Activated naive CD4-positive, alpha-beta T cell (primary cell): ENCODE measurements at places on chromosomes 3 and 15.

DNA sequence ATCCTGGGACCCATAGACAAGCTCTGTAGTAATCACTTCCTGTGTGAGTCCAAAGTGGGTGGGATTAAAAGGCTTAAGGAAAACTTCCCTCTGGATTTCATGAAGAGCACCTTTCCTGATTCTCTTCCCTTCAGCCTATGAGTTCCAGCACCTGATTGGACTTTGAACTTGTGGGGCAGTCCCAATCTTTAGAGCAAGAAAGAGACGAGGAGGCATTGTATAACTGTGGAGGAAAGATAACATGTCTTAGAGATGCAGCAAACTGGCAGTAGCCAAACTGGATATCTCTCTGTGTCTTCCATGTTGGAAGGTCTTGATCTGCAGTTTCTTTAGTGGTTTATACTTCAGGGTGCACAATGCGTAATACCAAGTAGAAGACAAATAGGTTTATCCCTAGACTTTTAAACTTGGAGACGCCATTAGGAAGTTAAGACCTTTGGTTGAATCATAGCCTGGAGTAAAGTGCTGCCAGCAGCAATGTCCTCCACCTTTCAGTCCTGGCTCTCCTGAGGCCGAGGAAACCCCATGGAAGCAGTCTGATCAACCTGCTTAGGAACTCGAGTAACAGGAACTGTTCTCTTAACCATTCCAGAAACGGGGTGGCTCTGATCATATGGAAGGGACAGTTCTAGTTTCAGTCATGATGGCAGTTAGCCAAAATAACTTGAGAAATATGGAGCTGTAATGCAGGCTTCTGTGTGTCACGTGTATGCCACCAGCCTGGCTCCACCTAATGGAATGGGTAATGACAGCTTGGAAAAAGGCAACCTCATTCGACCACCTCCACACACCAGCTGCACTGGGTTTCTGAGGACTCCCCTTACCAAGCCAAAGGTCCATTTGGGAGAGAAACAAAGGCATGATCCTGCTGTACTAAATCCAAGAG lies 4.7 kb downstream of the EIF1B start:
- no peak for DNase-seq

DNA sequence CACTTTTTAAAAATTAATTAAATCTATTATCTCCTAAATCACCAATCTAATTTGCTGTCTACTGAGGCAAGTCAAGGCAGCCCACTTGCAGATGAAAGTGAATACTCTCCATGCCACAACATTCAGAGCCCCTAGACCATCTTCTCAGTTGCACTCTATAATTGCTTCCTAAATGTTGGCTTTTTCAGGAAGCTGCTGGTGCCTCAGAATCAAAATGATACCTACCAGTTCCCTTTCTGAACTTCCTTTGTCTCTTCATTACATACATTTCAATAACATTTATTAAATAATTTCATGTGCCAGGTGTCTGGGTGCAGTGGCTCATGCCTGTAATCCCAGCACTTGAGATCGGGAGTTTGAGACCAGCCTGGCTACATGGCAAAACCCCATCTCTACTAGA lies 124.1 kb downstream of the SERPINI1 start:
- no peak for DNase-seq

DNA sequence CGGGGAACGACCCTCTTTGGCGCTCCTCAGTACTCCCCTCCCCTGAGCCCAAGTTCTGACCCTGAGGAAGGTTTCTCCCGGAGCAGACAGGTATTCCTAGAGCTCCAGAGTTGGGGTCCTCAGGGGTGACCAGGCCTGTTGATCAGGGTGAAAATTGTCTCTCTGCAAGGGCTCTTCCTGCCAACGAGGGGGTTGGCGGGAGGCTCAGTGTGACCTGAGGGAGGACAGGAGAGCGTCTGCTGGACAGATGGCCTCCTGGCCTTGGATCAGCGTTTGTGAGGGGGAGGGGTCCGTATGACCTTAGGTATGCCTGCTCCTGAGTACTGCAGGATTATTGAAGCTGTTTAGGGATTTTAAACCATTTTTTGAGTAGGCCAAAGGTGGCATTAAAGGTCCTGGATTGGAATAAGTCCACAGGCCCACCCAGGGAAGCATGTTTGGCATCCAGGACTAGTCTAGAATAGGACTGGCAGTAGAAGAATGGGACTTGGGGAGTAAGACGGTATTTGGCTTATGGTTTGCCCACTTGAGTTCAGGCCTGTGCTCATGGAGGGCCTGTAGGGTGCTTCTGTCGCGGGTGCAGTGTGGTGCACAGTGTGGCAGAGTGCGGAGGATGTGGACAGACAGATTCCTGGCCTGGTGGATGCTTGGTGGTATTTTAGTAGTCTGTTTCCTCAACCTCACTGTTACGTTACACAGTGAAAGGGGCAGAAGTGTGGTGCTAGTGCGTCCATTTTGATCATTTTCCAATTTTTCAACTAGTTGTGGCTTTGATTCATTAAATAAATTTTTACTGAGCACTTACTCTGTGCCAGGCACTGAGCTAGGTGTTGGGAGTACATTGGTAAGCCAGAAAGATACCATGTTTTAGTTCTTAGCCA lies 959 bp downstream of the ZNF592 start:
- peak; percentile 30 for DNase-seq

- no peak for DNase-seq
These were observed 276.0 kb downstream of the SOX2 start for GRCh38 chr3:181987736-181988135.

- no peak for DNase-seq
These were observed 115.7 kb upstream of the TSPAN3 start for GRCh38 chr15:77186594-77187011.

GRCh38 chr3:46277476-46277875 lies 35.2 kb downstream of the CCR3 start:
- DNase-seq: no peak

DNA sequence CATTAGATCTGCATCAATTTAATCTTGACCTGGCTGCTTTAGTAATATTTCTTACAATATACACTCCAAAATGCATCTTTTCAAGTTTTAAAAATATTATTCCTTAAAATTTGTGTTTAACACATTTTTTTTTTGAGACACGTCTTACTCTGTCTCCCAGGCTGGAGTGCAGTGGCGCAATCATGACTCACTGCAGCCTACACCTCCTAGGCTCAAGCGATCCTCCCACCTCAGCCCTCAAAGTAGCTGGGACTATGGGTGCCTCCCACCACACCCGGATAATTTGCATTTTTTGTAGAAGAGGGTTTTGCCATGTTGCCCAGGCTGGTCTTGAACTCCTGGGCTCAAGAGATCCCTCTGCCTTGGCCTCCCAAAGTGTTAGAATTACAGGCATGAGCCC lies 73.6 kb downstream of the ETV5 start:
- no peak for DNase-seq

DNA sequence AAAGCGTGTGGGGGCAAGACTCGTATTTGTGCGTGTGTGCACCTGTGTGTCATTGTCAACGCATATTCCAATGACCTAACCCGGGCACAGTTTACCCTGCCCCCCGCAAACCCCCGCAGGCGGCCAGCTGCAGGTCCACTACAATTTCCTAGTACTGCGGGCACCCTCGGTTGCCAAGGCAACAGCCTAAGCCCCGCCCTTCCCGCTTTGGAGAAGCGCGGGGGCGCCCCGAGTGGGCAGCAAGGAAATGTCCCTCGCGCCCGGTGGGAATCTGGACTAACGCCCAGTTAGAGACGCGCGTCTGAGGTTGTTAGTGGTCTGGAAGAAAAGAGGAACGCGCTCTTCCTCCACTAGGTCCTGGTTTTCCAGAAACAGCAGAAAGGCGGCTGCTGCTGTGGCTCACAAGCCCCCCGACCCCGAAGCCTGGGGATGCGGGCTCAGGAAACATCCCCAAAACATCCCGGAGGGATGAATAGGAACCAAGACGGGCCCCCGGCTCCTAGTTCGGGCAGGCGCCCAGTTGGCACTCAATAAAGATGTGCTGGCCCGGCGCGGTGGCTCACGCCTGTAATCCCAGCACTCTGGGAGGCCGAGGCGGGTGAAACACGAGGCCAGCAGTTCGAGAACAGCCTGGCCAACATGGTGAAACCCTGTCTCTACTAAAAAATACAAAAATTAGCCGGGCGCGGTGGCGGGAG lies 1.1 kb downstream of the ABHD14A start:
- DNase-seq: no peak

DNA sequence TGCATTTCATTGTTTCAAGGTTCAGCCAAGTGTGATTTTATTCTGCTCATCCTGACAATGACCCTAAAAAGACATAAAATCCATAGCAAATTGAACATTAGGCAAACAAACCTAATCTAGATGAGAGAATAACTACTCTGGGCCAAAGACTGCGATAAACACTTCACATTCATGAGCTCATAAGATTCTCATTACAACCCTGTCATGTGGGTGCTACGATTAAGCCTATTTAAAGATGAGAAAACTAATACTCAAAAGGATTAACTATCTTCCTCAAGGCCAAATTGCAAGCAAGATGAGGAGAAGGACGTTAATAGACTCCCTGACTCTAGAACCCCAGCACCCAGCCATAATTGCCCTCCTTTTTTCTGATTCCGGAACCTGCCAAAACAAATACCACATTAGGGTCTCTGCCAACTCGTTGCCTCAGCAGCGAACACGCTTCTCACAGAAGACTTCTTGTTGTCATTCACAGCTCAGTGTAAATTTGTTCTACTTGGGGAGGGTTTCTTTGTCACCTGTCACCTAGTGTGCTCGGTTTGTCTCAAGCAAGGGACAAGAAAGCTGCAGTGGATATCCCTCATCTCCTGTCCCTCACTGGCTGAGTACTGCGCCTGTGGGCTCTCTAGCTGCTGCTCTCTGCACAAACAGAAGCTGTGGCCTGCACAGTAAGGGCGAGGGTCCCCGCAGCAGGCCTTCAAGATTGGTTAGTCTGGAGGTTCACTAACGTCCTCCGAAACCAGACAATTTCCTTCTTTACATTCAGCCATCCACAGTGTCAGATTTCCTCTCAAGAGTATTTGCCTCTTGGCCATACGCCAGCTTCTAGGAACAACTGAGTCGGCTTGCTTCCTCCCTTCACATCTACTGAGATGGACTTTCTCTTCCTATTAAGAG lies 200.0 kb upstream of the UBE2E2 start:
- no peak for DNase-seq

- no peak for DNase-seq
These were observed 47.2 kb upstream of the SMAD6 start for GRCh38 chr15:66654739-66655375.

GRCh38 chr3:130843441-130843840 lies 50.4 kb upstream of the ATP2C1 start:
- no peak for DNase-seq

- no peak for DNase-seq
These were observed 78.7 kb downstream of the SLC9A9 start for GRCh38 chr3:143769616-143770015.

DNA sequence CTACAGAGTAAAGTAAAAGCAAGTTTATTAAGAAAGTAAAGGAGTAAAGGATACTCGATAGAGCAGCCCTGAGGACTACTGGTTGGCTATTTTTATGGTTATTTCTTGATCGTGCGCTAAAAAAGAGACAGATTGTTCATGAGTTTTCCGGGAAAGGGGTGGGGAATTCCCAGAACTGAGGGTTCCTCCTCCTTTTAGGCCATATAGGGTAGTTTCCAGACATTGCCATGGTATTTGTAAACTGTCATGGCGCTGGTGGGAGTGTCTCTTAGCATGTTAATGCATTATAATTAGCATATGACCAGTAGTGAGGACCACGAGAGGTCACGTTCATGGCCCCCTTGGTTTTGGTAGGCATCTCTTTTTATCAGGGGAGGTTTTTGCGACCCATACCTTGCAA lies 213.1 kb downstream of the OSBPL10 start:
- no peak for DNase-seq

DNA sequence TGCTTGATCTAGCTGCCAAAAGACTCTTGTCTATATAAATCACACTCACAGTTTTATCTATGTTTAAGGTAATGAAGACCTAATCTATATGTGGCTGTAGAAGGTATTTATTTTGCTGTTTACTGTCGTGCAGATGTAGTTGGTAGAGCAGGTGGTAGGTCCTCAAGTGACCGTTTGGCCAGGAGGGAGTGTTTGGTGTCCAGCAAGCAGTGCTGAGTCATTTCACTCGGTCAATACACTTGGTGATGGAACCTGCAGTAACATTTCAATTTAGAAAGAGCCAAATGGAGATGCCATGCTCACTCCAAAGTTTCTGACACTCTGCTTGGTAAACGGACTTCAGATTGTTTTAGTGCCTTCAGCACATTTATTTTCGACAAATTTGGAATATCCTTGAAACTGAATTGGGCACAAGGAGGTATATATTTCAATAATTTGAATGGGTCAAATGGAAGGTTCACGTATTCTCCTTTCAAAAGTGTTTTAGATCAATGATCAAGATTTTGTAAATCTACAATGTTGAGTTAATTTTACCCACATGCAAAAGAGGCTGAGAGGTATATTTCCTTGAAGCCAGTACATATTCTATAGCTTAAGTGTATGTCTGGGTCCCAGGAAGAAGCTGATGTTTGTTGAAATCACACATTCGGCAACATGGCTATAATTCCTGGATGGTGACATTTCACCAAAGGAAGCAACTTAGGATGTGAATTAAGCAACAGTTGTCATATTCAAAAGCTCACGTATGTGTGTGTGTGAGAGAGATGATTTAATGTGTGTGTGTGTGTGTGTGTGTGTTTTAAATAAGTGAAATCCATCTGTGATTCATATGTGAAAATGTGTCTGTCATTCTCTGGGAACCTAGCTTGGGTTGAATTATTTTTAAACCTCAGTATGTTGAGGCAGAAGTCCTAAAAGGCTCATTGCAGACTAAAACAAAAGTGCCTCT lies 7.7 kb upstream of the CX3CR1 start:
- no peak for DNase-seq

GRCh38 chr3:105013657-105014056 lies 353.1 kb upstream of the ALCAM start:
- DNase-seq: no peak

DNA sequence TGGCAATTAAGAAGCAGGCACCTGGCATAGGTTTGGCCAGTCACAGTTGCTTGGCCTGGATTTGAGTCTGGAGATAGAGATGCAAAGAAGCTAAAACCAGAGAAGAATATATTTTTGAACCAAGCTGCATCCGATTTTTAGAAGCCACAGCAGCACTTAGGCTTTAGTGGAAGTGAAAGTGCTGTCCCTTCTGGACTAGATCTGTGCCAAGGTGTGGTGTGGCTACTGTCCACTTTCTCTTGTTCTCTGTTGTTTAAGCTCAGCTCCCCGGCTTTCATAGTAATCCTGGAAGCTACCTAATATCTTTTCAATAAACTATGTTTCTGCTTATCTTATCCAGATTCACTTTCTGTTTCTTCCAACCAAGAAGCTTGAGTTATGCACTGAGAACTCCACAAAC lies 183.4 kb upstream of the THRB start:
- DNase-seq: no peak

DNA sequence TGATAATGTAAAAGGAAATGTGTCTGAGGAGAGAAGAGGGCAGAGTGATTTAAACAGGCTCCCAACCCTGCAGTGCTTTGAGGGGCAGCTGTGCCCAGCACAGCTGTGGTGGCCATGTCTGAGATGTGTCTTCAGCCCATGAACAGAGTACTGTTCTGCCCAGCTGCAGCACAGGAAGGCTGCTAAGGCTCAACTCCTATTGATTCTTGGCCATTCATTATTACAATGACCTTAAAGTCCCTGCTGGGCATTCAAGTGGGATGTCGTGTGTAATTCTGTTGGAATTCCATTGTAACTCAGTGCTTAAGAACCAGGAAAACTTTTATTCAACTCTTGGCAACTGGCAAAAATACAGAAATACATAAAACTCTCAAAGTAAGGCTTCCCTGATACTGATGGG lies 229.3 kb downstream of the MCTP2 start:
- DNase-seq: no peak

GRCh38 chr3:190774633-190775032 lies 87.9 kb downstream of the GMNC start:
- DNase-seq: no peak

GRCh38 chr15:32643907-32644445 lies 2.5 kb downstream of the SCG5 start:
- no peak for DNase-seq

- no peak for DNase-seq
These were observed 5.6 kb upstream of the FEM1B start for GRCh38 chr15:68271854-68272471.
